Right hindlimb (tissue), 1 donor: ENCODE measurements at places on chromosomes 5 and 9.

DNA sequence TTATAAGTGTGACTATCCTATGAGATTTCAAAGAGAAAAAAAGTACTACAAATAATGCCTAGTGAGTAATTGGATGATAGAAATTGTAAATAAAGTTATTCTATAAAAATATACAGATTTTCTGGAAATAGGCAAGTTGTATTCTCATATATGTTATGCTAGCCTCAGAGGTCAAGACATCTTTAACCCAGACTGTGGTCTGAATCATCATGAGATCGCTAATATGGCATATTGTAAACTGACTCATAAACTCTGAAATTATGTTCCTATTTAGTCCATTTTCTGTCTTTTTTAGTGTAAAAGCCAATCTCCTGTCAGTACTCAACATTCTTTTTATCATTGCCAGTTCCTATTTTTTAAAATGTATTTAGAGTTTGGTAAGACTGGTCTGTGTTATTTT, 14.2 kb downstream of the LOX start:
- no peak for DNase-seq

GRCh38 chr9:105171076-105171475, 73.4 kb upstream of the SLC44A1 start:
- no peak for DNase-seq

GRCh38 chr5:79133121-79133656, 21.6 kb downstream of the BHMT start:
- no peak for DNase-seq

DNA sequence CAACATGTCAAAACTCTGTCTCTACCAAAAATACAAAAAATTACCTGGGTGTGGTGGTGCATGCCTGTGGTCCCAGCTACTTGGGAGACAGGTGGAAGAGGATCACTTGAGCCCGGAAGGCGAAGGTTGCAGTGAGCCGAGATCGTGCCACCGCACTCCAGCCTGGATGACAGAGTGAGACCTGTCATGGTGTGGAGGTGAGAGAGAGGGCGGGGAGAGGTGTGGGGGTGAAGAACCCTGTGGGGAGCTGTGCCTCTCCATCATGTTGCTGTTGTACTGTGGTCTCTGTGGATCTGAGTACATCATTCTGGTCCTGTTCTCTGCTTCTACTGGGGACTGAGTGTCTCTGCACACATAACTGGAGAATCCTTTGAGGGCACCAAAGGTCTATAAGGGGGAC, 11.3 kb upstream of the SLC34A1 start:
- no peak for DNase-seq

GRCh38 chr5:137283801-137284200, 215.3 kb downstream of the SPOCK1 start:
- no peak for DNase-seq

- no peak for DNase-seq
Observed at GRCh38 chr5:41787265-41787664, 83.0 kb downstream of the OXCT1 start.

DNA sequence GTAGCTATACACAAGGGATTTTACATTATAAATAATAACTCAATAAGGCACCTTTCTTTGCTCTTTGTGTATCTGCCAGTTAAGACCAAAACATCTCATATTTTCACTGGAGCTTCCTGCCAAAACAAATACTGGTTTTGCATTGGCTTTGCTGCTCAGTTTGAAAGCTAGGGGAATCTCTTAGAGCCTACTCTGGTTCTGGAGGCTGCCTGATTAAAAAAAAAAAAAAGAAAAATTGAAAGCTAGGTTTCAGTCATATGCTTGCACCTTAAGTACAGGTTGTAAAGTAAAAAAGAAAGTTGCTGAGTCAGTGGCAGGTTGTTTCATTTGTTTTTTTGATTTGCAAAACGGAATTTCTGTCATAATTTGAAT, 2.3 kb downstream of the DENND4C start:
- no peak for DNase-seq

DNA sequence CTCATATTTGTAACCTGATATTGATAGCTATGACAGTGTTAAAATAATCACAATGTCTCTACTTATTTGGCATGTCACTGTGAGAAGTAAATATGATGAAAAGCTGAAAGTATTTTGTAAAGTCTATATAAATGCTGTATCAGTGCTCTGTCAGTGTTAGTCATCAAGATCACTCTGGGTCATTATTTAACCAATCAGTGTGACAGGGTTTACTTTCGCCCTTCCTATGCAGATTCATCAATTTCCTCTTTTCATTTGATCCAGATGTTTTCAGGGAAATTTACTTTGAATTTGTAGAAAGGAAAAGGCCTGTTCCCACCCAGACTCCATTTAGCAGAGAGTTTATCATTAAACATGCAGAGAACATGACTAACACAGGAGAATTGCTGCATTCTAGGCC, 9.9 kb upstream of the PCSK5 start:
- DNase-seq = no peak

- DNase-seq = no peak
Observed at GRCh38 chr9:77251050-77251449, 73.7 kb downstream of the VPS13A start.

DNA sequence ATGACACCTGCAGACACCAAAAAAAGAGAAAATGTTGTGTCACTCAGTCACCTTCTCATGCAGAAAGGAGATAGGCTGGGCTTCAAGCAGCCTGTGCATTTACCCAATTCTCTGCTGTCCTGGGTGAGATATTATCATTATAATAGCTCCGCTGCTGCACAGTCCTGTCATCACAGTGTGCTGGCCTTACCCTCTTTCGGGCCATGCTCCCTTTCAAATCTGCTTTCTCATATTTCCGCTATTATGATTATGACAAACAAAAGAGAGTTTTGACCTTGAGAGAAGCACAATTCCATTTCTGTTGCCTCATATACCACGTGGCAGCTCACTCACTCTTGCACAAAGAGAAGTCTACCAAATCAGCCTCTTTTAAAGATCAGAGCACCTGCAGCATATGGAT, 1350.1 kb upstream of the ACO1 start:
- DNase-seq = no peak

DNA sequence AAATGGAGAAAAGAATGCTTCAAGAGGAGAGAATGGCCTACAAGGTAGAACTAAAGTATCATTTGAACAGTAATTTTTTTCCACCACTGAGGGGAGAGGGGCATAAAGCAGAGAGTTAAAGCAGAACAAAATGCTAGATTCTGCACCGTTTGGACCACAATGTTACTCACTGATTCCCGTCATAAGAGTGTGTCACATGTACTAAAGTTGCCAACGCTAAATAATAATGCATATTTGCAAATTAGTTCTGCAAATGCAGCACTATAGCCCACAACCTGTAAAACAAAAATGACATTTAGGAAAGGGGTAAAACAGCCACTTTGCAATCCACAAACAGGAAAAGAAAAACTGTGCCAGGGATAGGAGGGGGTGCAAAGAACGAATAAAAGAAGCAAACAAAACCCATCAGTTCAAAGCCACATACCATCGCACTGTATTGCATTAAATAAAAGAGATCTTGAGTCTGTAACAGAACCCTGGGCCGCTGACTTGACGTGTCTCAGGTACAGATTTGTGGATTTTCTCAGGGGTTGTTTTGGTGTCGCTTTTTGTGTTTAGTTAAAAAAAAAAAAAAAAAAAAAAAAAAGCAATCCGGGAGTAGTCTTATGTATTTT, 7.7 kb upstream of the NFIB start:
- DNase-seq = no peak

DNA sequence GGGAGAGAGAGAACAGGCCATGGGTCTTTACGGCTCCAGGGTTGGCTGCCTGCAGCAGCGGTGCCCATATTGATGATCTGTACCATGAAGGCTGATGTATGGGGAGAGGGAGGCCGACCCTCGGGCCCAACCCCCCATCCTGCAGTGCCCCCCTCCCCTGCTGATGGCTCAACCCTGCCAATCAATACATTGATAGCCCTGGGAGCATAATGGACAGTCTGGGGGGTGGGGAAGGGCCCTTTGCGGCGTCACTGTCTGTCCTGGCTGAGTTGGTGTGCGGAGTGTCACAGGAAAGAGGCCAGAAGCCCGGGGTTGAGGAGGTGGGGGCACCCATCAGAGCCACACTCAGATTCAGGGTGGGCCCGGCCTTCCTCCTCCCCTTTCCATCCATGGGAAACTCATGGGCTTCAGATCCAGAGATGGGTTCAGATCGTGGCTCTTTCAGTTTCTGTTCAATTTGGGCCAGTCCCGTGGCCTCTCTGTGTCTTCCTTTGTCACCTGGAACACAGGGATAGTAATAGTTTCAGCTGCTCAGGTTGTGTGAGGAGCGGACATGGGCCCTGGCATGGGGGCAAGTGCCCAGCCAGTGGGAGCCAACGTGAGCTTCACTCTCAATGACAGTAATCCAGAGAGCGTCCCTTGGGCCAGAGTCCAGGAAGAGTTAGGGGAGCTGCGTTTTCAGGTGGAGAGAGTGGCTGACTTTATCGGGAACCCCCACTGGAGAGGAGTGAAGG, 9.5 kb downstream of the FGF18 start:
- peak; percentile 9 for DNase-seq

DNA sequence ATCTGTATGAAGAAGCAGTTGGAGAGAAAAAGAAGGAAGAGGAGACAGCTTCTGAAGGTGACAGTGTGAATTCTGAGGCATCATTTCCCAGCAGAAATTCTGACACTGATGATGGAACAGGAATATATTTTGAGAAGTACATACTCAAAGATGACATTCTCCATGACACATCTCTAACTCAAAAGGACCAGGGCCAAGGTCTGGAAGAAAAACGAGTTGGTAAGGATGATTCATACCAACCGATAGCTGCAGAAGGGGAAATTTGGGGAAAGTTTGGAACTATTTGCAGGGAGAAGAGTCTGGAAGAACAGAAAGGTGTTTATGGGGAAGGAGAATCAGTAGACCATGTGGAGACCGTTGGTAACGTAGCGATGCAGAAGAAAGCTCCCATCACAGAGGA, 48.7 kb downstream of the CMYA5 start:
- no peak for DNase-seq

GRCh38 chr9:131270171-131271015, 5.9 kb downstream of the FAM78A start:
- peak; percentile 71 for DNase-seq

DNA sequence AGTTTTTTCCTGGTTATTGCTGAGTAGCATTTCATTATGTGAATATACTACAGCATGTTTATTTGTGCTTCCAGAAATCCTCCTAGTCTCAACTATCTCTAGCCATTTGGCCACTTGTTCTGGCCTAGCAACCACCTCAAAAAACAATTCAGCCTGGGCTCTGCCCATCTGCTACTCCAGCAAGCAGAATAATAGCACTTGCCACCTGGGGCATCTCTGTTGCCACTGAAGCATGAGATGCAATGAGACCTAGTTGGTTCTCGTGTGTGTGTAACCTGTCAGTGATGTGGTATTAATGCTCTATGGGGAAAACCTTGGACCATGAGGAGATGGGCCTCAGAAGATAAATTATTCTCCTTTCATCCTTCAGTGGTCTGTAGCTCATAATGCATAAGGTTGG, 129.5 kb downstream of the RNF180 start:
- no peak for DNase-seq

GRCh38 chr9:18275313-18275990, 198.5 kb upstream of the ADAMTSL1 start:
- DNase-seq = no peak

DNA sequence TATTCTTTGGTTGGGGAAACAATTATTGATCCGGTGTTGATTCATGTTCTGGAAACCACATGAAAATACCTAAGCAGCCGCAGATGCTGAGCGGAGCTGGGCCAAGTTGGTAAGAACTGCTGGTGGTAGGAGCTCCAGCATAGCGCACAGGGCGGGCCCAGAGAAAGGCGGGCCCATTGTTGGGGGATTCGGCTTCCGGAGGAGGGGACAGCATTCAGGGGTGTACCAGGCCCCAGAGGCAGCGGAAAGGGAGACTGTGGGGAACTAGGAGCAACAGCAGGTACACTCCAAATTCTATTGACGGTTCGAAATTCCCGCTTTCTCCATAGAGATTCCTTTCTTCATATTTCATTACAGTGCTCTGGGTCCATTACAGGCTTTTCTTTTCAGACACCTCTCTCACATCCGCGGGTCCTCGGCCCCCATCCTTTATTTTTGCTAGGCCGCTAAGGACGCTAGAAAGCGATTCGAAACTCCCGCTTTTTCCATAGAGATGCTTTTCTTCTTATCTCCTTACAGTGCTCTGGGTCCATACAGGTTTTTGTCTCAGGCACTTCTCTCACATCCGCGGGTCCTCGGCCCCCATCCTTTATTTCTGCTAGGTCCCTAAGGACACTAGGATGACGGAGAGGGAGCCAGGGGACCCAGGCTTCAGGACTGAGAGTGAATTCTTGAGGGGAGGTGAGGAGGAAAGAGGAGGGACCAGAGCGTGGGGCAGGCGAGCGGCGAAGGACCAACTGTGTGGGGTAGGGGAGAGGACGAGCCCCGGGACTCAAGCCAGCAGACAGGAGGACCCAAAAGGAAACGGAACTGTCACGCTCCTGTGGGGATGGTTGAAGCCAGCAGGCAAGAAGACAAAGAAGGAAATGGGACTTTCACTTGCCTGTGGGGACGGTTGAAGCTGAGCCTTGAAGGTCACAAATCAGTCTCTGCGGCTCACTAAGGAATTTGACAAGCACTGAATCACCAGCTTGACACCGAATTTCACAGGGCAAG, at the start of gene CCDC152:
Gene CCDC152 (plus strand): TSS at position 213 of the 996 bp plus-strand sequence. CDS start 2,304 bp downstream, outside the sequence.
- DNase-seq = peak; percentile 48

- no peak for DNase-seq
Observed at GRCh38 chr5:2135354-2135753, 252.6 kb upstream of the IRX4 start.

DNA sequence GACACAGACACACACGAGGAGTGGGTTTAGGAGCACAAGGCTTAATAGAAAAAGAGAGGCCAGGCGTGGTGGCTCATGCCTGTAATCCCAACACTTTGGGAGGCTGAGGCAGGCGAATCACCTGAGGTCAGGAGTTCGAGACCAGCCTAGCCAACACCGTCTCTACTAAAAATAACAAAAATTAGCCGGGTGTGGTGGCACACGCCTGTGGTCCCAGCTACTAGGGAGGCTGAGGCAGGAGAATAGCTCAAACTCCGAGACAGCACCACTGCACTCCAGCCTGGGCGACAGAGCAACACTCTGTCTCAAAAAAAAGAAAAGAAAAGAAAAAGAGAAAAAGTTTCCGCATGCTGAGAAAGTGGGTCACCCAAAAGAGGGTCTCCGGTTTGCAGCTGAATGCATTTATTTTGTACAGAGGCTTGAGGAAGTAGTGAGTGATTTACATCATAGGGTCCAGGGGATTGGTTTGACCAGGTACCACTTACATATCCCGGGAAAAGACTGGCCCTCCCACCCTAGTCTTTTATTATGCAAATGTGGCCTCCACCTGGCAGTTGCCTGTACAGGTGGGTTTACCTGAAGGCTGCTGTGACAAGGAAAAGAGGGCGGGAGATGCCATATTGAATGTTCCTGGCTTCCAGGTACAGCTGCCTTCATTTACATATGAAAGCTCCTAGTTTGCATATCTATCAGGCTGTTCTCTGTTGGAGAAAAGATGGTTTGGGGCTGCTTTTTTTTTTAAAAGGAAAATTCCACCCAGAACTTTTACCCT, 366.2 kb upstream of the GRAMD2B start:
- no peak for DNase-seq

- no peak for DNase-seq
Observed at GRCh38 chr5:16413166-16413860, 52.3 kb downstream of the ZNF622 start.
